ENCODE measurements at places on chromosomes 6 and 20.

- no peak for DNase-seq
Observed at GRCh38 chr20:341682-342081, 5.2 kb upstream of the NRSN2 start.

DNA sequence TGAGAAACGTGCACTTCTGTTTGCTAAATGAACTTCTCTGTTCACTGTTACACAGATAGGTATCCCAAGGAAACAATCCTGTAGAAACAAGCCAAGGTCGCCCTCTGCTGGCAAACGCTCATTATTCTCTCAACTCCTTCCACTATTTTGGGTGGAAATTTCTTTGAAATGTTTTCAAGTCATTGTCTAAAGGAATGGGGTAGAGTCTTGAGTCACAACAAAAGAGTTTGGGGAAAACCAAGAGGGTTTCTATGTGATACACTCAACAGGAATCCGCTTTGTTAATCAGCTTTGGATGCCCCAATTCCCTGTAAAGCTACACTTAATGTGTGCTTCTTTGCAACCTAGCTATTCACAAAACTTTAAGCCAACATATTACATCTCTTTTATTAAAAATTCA, 4.6 kb upstream of the RAE1 start:
- peak; percentile 4 for DNase-seq

DNA sequence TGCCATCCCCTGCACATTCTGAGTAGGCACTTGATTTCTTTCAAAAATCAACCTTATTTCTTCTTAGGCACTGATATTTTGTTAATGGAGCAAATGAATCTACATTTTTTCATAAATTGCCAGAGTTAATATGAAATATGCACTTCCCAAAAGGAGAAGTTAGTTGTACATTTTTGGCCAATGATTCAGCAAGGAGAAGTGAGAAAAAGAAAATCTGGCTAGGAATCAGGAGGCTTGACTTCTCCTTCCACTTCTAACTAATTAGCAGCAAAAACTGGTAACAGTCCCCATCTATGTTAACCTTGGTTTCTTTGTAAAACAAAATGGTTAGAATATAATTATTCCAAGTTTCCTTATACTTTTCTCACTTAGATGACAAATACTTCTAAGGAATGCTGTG, 7.0 kb upstream of the DSE start:
- no peak for DNase-seq

GRCh38 chr6:2245877-2246863, 765 bp upstream of the GMDS start:
- DNase-seq: peak; percentile 98

GRCh38 chr6:158684745-158685324, 35.0 kb downstream of the SYTL3 start:
- DNase-seq: no peak

DNA sequence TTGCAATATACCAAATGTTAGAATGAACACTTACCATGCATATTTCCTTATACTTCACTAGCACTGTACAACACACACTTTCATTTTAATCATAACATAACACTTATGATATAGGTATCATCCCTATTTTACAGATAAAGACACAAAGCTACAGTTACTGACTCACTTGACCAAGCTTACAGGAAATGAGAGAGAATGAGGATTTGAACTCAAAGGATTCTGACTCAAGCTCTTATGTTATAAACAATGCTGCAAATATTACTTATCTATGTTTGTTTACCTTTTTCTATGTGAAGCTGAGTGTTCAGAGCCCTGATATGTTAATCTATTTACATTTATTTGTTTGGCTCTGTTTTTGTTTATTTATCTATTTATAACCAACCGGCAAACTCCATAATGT, 245.4 kb downstream of the PTPRK start:
- no peak for DNase-seq

Measured in NCI-H2029 treated with DMSO at 0.1 percent for 48 hours (cell line).